ENCODE measurements at places on chromosomes 13 and 19.
A peak's percentile ranks its signal among the peaks of the same experiment; 100 is the strongest.

- DNase-seq = no peak
Measured at GRCh38 chr19:17564781-17565180, 9.3 kb downstream of the COLGALT1 start.

DNA sequence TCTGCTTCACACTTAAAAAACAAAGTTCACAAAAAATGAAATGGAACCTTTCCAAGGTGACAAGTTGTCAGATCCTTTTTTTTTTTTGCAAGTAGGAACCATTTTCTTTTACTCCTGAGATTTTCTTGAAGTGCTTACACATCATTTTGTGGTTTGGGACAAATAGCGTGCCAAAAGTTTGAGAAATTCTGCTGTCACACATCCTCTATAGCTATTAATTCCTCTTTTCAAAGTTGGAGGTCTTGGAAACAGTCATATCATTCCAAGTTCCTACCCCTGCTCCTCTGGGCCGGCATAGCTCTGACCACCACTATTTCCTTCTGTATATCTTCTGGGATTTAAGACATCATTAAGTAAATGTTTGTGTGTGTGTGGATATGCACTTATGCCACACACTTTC, 421.6 kb upstream of the SLC10A2 start:
- DNase-seq = no peak

GRCh38 chr13:77516342-77516789, 19.1 kb upstream of the SCEL start:
- DNase-seq = no peak

GRCh38 chr19:20066861-20067260, 10.9 kb upstream of the ZNF90 start:
- DNase-seq = no peak

- peak; percentile 74 for DNase-seq
Measured at GRCh38 chr19:1057176-1057855, 9.7 kb upstream of the ARHGAP45 start.

DNA sequence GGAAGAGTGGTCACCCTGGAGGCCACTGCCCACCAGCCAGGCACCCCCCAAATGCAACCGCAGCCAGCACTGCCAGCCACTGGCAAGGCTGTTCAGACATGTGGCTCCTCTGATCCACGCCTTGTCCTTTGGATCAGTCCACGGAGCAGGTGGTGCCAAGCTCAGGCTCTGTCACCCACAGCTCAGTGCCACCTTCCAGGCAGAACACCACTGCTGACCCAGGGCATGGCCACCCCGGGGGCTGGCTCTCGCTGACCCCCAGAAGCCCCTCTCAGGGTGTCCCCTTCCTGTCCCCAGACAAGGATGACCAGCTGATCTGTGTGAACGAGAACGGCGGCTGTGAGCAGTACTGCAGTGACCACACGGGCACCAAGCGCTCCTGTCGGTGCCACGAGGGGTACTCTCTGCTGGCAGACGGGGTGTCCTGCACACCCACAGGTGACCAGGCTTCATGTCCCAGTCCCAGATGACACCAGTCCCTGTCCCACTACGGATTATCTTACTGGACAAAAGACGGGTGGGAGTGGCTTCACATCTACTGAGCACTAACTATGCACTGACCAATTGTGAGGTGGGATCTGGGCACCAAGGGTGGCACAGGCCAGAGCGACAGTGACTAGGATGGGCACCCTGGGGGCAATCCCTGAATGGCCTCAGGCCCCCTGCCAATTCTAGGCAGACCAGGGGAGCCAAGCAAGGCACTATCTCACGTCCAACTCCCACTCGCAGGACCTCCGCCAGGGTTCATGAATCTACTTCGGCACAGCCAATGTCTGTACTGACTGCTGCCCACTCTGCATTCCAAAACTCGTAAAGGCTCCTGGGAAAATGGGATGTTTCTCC, 7.0 kb upstream of the F10 start:
- DNase-seq = no peak

- DNase-seq = no peak
Measured at GRCh38 chr13:20170921-20171320, 10.1 kb upstream of the GJA3 start.

DNA sequence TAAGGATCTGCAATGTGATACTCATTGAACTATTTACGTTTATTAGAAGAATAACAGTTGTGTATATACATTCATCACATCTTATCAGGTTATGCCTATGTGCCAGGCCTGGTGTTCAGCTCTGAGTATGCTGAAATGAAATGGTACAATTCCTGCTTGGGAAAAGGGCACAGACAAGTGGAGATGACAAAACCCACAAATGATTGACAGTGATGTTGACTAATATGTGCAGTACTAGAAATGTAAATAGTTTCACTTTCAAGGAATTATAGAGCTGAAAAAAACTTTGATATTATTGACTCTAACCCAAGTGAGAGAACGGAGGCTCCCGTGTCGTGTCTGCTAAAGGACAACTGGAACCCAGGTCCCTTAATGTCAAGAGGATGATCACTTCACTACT, 386.8 kb upstream of the DACH1 start:
- no peak for DNase-seq

- no peak for DNase-seq
Measured at GRCh38 chr19:5903056-5903623, 450 bp downstream of the NDUFA11 start.

DNA sequence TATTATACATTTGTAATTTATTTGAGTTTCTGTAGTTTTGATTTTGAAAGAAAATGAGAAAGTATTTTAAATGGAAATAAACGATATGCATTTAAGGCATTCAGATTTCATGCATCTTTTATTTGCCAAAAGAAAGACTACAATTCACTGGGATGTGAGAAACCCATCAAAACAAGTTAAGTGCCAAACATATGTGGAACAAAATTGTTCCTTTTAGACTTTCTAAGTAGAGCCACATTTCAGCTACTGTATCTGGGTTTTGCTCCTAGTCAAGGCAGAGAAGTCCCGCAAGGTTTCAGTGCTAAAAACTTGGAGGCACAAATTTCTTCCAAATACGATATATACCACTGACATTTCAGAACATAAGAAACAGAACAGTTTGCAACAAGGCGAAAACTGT, 1191.9 kb downstream of the SLITRK5 start:
- DNase-seq = no peak

- no peak for DNase-seq
Measured at GRCh38 chr13:51518827-51519226, 65.4 kb upstream of the WDFY2 start.

- DNase-seq = no peak
Measured at GRCh38 chr19:35738021-35738886, 4.0 kb downstream of the IGFLR1 start.

DNA sequence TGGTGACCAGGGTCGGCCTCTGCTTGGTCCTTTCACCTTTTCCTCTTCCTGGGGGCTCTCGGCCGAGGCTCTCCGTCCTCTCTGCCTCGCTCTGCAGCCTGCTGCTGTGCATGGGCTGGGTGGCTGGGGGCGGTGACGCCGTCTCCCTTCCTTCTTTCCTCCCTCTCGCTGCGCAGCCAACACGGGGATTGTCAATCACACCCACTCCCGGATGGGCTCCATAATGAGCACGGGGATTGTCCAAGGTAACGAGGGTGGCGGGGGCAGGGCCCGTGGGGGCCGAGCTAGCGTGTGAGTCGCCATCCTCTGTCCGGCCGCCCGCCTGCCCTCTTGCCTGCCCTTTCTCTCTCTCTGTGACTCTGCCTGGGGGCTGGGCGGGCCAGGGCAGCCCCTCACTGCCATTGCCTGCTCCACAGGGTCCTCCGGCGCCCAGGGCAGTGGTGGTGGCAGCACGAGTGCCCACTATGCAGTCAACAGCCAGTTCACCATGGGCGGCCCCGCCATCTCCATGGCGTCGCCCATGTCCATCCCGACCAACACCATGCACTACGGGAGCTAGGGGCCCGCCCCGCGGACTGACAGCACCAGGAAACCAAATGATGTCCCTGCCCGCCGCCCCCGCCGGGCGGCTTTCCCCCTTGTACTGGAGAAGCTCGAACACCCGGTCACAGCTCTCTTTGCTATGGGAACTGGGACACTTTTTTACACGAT, 7.1 kb downstream of the YIPF2 start:
- no peak for DNase-seq

DNA sequence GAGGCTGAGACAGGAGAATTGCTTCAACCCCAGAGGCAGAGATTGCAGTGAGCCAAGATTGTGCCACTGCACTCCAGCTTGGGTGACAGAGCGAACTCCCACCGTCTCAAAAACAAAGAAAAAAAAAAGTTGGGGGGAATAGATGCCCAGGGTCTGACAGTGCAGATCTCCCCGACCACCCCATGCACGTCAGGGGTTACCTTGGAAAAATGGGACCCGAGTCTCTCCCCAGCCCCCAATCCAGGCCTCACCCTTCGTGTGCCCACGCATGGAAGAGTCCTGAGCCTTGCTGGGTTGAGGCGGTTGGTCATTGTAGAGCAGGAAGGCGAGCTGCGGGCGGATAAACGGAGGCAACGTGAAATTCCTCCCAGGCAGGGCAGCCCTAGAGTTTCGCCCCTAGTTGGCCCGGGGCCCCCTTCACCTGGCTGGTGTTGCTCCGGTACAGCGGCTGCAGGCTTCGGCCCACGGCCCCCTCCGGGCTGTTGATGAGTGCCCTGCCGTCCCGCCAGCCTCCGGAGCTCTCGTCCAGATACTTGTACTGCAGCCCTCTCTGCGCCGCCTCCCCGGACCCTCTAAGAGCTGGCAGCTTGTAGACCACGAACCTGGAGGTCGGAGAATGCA, 588 bp downstream of the DNASE2 start:
- no peak for DNase-seq

DNA sequence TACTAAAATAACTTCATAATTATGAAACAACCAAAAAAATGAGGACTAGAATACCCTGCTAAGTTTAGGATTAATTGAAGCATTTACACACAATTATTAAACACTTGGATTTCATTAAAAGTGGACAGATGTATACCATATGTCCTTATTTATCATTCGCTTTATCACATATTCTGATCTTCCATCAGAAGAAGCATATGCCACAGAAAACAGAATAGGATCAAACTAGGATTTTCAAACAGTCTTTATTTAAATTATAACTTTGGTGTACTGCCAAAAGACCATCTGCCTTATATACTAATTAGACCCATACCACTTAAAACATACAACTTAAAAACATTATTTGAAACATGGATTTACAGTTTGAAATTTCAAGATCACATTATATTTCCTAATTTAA, 727.1 kb upstream of the KLHL1 start:
- no peak for DNase-seq

DNA sequence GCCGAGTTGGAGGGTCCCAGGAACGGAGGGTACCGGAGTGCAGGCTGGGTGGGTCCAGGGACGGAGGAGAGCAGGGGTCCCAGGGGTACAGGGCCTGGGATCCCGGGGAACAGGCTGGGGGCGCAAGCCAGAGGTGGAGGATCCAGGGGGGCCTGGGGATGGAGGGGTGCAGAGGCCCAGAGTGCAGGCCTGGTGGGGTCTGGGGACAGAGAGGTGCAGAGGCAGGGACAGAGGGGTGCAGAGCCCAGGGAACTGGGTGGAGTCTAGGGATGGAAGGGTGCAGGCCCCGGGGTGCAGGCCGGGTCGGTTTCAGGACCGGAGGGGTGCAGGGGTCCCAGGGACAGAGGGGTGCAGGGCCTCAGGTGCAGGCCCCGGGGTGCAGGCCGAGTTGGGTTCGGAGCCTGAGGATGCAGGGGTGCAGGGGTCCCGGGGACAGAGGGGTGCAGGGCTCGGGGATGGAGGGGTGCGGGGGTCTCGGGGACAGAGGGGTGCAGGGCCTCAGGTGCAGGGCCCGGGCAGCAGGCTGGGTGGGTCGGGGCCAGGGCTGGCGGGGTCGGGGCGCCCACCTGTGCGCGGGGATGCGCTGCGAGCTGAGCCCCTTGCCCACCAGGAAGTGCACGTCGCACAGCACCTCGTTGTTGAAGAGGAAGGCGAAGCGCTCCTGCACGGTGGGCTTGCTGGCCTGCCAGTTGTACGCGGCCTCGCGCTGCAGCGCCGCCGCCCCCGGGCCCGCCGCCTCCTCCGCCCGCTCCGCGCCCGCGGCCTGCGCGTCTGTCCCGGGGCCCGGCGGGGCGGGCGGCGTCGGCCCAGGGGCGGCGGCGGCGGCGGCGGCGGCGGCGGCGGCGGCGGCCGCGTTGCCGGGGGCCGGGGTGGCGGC, 545 bp downstream of the BTBD2 start:
- DNase-seq = no peak

DNA sequence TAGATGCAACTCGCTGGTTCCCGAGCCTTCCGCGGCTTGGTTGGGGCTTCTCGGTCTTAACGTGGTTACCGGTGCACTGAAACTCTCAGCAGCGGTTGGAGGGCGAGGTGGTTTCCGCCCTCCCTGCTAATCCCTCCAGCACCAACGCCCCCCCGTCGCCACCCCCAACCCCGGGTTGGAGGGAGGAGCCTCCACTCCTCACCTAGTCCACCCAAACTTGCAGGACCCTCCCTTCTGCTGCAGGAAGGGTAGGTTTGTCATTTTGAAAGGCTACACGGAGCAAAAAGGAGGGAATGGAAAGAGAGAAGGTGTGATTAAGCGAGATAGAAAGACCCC, 465.0 kb downstream of the ITGBL1 start:
- DNase-seq = peak; percentile 28

DNA sequence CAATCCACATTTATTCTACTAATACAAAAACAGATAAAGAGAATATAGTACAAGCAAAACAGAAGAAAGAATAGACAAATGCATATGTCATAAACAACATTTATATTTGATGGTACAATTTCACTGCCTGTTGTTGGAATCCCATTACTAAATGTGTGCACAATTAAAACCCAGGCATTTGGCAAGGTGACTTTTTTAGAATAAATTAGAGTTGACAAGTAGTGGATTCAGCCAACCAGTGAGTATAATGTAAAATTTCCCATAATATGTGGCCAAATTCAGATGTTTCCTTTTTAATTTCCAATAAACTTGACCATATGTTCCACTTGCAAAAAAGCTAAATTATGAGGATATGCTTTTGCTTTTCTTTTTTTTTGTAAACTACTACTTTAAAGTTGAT, 1578.8 kb downstream of the OLFM4 start:
- DNase-seq = no peak

DNA sequence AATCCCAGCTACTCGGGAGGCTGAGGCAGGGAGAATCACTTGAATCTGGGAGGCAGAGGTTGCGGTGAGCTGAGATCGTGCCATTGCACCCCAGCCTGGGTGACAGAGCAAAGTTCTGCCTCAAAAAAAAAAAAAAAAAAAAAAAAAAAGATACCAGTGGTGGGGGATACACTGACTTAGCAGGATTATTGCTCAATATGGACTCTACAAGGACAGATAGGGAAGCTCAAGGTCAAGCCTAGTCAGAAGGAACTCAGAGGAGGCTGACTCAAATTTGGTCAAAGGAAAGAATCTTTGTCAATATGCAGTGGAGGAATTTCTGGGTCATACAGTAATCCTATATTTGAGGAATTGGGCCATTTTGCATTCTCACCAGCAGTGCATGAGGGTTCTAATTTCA, 6.7 kb upstream of the DIAPH3 start:
- no peak for DNase-seq

DNA sequence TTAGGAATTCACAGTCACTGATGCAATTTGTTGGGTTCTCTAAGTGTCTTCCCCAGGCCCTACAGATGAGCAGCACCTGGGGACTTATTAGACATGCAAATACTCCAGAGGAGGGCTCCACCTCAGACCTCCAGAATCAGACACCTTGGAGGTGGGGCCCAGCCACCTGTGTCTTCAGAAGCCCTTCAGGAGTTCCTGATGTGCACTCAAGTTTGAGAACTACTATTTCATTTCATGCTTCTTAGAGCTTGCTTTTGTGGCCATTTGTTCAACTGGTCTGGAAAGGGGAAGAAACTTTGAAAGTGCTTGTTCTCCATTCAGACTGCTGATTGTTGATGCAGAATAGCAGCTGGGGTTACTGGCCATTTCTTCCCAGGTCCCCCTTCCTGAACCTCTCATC, 472.0 kb downstream of the COG6 start:
- no peak for DNase-seq

- no peak for DNase-seq
Measured at GRCh38 chr19:38583219-38583984, 34.4 kb downstream of the MAP4K1 start.

All from SK-N-DZ (cell line).